C1 segment of cervical spinal cord (tissue), 14 donors: ENCODE measurements at places on chromosomes 1 and 21.

- no peak for DNase-seq
Observed at GRCh38 chr1:8434101-8434500, 116.2 kb downstream of the SLC45A1 start.

- DNase-seq = no peak
Observed at GRCh38 chr1:80659161-80659560, 1141.6 kb upstream of the ADGRL2 start.

- no peak for DNase-seq
Observed at GRCh38 chr1:89962024-89962741, 32.7 kb upstream of the ZNF326 start.

GRCh38 chr1:94120570-94120901 is 412 bp downstream of the ABCA4 start:
- DNase-seq = no peak

- no peak for DNase-seq
Observed at GRCh38 chr1:154624746-154625643, 17.0 kb upstream of the ADAR start.

DNA sequence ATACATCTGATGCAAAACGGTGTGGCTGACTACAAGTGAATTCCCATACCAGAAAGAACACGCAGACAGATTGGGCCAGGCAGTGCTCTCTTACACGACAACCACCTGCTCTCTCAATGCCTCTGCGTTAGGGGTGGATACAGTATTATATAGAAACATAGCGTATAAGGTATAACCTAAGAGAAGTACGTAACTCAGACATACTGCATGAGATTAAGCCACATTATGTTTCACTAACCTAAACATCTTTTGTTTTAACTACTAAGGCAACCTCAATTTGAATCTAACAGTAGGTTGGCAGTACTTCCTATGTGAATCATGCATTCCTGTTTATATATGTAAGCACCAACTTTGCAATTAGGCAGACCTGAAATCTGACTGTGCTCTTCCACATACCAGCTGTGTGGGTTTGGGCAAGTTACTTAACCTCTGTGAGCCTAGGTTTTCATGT is 58.1 kb upstream of the COA6 start:
- DNase-seq = no peak

DNA sequence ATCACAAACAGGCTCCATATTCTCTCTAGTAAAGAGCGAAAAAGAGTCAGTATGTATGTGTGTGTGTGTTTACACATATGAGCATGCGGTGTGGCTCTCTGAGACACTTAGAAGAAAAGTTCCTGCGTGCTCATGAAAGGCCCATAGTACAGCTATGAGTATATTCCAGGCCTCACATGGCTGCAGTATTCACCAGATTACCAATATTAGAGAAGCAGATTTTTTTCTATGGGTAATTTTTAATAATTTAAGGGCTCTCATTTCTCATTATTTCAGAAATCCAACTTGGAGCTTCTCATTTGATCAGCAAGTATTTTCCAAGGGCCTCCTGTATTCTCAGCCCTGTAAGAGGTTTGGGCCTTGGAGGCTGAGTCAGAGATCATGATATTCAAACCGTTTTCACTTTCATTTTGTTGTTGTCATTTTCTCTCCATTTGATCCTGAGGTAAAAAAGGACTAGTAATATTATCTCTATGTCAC is 232.9 kb upstream of the SGIP1 start:
- DNase-seq = no peak

- no peak for DNase-seq
Observed at GRCh38 chr1:246788895-246789338, 64.7 kb downstream of the SCCPDH start.

DNA sequence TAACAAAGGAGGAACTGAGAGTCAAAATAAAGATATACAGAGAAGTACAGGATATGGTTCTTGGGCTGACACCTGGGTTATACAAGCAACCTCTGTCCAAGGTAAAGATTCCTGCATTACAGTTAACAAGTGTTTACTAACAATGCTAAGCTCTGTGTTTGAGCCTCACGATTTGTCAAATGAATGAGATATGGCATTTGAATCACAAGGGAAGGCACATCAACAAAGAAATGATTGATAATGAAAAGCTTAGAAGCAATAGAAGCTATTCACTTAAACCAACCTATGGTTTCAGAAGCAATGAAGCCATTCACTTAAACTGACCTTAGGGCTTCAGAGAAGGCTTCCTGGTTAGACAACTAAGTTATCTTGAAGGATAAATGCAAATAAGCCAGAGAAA is 199.5 kb downstream of the AGBL4 start:
- no peak for DNase-seq

DNA sequence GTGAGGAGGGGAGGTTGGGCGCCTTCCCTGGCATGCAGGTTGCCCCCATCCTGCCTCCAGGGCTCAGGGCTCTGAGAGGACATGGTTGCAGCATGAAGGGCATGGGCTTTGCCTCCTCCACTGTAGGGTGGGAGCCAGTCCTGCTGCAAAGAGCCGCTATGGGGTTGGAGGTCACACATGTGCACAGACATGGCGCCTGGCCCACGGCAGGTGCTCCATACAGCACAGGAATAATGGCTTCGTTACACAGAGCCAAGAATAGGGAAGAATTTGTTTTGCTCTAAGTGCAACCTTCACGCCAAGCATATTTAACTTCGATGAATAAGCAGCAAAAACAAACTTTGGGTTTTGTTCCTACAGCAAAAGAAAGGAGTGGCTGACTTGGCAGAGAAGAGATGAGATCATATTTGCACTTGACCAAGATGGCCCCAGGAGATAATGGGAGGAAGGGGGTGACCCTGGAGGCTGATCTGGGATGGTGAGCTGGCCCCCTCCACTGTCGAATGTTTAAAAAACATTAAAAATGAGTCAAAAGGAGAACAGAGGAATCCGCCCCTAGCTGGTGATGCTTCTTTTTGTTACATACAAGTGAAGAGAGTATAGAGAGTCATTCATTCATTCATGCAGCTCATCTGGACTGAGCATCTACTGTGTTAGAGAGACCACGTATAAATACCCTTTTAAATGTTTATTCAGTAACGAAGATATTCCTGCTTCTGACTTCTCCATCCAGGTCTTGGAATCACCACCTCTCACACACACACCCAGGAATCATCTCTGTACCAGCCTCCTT is 12.4 kb upstream of the C2CD2 start:
- no peak for DNase-seq

DNA sequence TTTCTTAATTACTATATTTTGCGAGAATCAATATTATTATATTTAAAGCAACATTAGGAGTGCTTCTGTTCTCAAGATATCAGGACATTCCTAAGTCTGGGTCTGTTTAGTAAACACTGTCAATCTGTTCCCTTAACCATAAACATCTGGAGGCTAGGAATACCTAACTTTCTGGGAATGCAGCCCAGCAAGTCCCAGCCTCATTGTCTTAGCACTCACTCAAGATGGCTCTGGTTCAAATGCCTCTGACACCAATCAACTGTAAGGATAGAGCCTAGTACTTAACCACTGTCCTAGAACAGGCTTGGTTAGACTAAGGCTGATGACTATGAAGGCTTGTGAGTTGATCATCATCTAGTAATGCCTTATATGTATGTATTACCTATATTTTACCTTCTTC is 61.5 kb downstream of the TNN start:
- DNase-seq = no peak

DNA sequence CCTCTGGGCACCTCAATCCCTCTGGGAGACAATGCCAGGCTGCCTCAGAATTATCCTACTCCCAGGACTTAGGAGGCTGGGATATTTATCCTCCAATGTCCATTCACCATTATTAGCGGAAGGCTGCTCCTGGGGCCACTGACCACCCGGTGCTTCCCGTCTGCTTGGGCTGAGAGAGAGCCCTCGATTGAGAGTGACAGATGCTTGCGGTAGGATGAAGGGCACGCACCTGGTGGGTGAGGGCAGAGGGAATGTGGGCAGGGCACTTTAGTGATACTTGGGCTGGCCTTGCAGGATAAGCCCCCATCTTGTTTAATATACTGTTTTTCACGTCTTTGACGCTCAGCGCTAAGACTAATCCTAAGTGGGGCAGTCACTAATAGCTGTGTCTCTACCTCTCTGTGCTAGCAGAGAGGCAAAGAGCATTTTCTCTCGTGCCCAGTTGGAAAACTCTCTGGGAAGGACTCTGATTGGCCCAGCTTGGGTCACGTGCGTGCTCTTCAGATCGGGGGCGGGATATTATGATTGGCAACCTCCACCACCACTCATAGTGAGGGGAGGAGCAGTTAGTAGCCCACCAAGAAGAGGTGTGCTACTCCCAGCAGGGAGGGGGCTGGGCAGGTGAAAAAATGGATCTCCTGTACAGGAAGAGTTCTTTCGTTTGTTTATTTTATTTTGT is 10.6 kb upstream of the PARS2 start:
- no peak for DNase-seq

- DNase-seq = no peak
Observed at GRCh38 chr1:19643602-19644394, at the start of gene NBL1. NBL1 (plus strand) TSS chr1:19644311; CDS start chr1:19655031, 10,720 bp downstream.

DNA sequence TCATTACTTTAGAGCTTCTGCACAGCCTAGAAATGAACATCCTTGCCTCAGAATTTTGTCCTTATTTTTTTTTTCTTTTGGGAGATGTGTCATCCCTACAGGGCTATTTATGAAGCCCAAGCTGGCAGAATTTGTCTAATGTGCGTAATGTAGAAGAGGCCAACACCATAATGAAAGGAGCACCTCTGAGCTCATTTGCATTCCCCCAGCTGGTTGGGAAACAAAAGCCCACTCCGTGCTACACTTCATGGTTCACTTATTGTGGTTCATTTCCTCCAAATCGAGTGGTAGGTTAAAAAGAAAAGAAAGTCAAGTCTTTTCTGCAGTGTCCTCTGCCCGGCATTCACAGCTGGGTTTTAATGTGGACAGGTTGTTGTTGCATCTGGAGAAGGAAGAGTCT is 73.5 kb downstream of the KAZN start:
- DNase-seq = no peak

DNA sequence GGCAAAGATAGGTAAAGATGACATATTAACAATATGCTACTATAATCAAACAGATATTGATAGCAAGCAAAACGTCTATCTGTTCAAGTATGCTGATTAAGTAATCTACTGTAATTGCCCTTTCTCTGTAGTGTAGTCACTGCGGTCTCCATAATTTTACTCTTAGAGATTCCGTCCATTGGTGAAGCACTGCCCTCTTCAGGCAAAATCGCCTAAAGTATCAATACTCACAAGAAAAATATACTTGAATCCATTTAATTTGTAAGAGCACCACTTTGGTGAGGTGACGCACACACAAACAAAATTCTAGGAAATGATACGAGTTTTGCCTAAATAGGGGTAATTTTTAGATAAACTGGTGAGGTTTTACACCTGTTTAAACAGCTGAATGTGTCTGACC is 434.6 kb upstream of the CHRM3 start:
- no peak for DNase-seq

DNA sequence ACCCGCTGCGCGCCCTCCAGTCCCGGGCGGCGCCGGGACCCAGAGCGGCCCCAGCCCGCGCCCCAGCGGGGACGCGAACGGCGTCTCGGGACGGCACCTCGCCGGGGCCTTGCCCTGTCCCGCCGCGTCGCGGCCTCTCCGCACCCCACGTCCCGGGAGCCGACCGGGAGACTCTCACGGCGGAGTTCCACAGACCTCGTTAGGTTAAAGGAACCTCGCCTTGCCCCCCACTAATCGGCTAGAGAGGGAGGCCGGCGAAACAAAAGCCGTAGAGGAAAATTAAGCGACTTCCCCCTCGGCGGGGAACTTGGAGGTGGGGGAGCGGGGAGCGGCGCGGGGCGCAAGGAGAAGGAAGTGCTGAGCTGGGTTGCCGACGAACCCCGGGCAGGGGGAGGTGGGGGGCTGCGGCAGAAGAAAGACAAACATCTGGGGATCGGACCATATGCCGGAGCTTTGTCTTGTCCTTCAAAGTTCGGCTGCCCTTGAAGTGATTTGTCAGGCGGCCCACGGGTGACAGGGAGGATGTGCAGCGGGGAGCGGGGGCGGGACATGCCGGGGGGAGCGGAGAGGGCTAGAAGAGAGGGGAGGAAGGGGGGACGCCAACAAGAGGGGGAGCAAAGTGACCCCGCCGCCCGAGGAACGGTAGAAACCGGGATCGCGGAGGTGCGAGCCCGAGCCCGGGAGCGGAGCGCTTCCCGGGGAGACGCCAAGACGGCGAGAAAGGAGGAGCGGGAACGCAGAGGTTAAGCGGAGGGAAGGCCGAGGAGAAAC is 120.0 kb upstream of the RRP15 start:
- DNase-seq = no peak

- no peak for DNase-seq
Observed at GRCh38 chr1:206609229-206609991, 2.9 kb downstream of the EIF2D start.

- no peak for DNase-seq
Observed at GRCh38 chr1:200751717-200752116, 13.0 kb downstream of the CAMSAP2 start.

GRCh38 chr1:200454425-200454824 is 44.6 kb upstream of the ZNF281 start:
- no peak for DNase-seq

DNA sequence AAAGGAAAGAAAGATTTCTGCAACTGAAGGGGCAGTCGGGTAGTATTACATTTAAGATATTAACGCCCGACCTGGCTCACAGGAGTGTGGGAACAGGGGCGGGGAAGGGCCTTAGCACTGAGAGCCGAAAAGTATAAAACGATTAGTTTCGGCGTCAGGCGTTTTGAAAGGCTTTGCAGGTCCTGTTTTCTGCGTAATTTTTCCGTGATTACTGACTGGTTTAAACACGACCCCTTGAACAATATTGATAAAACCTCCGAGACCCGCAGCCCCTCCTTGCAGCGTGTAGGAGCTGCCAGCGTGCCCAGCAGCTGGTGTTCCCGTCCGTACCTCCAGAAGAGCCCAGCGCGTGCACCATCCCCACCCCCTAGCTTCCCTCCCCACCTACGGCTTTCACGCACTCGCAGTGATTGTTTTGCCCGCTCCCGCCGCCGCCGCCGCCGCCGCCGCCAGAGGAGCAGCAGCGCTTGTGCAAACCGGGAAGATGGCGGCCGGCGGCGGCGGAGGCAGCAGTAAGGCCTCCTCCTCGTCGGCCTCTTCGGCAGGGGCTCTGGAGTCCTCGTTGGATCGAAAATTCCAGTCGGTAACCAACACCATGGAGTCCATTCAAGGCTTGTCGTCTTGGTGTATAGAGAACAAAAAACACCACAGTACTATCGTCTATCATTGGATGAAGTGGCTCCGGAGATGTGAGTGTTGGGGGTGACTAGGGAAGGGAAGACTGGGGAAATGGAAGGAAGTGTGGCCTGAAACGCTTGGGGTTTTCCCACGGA is 470 bp downstream of the RPRD2 start:
- DNase-seq = peak; percentile 88

GRCh38 chr21:42401154-42401553 is 2.5 kb upstream of the UBASH3A start:
- DNase-seq = no peak

- DNase-seq = no peak
Observed at GRCh38 chr1:198848649-198849048, 209.8 kb downstream of the PTPRC start.

GRCh38 chr1:51750218-51750617 is 128.3 kb downstream of the NRDC start:
- DNase-seq = no peak

GRCh38 chr1:172084876-172085275 is 243.6 kb downstream of the DNM3 start:
- DNase-seq = no peak
